T-helper 9 cell (primary cell): ENCODE measurements at places on chromosomes 16 and 17.

GRCh38 chr17:42725143-42725542, 19.7 kb downstream of the EZH1 start:
- DNase-seq, result no peak

GRCh38 chr17:2994441-2994840, 69.0 kb downstream of the OR1D5 start:
- no peak for DNase-seq

- no peak for DNase-seq
These were observed 305.7 kb downstream of the RBFOX1 start for GRCh38 chr16:7638306-7638705.

DNA sequence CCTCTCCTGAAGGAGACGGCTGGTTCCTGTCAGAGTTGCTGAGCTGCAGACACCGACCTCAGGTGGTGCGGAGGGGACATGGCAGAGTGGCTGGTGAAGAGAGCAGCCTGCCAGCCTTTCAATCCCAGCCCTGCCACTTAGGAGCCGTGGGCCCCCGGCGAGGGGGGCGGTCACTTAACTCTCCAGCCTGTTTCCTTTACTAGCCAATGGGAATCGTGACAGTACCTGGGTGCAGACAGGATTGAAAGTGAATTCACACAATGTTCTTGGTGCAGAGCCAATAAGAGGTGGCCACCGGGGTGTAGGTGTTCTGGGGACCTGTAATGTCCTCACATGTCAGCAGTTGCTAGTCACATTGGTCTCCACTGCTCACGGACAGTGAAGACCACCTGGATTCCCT, 13.5 kb downstream of the ACE start:
- no peak for DNase-seq

DNA sequence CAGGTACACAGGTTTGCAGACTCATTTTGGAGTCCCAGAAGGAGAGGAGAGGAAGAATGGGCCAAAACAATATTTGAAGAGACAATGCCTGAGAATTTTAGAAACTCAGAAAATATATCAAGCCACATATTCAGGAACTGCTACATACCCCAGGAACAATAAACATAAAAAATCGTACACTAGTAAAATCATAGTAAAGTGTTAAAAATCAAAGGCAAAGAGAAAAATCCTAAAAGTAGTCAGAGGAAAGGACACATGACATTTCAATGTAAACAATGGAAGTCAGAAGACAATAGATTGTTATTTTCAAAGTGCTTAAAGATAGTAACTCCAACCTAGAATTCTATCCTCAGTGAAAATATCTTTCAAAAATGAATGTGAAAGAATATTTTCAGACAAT, 28.5 kb upstream of the NACA2 start:
- DNase-seq, result no peak

GRCh38 chr16:72860726-72861562, 187.0 kb downstream of the ZFHX3 start:
- no peak for DNase-seq

DNA sequence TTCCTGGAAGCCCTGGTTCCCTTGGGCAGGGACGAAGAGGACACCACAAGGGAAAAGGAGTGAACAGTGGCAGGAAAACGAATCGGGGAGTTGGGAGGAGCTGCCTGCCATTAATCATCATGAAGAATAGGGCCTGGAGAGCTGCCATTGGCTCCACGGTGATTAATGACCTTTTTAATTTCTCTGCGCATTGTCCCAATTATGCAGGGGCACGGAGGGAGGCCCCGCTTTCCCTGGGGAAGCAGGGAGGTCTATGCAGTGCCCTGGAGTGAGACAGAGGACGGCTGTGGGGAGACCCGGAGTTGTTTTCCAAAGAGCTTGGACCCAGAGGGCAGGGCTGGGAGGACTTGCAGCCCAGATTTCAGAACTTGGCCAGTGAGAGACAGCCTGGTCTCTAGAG, 338.9 kb upstream of the C16orf82 start:
- no peak for DNase-seq

GRCh38 chr16:20901436-20902112, 1.0 kb downstream of the LYRM1 start:
- no peak for DNase-seq

DNA sequence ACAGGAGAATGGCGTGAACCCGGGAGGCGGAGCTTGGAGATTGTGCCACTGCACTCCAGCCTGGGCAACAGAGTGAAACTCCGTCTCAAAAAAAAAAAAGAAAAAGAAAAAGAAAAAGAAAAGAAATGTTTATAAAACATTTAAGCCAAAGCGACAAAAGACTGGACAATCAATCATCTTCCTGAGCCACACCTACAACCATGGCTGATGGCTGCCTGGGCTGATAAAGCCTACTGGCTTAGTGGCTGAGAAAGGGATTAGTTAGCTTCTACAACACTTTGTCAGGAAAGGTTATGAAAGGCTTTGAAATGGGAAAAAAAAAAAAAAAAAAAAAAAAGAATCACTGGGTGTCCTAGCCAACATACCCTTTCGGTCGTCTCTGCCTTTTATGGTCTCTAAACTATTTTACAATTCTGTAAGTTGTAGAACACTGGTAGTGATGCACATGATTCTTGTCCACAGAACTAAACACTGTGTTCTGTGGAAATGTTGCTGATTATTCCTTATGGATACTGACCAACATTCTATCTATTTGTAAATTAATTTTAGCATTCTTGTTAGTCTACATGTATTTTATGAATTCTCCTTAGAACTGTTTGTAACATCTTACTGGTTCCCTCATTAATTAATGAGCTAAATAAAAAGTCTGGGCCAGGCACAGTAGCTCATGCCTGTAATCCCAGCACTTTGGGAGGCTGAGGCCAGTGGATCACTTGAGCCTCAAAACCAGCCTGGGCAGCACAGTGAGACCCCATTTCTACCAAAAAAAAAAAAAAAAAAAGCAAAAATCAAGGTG, 45.5 kb downstream of the ZZEF1 start:
- DNase-seq, result no peak

- DNase-seq, result no peak
These were observed 54.9 kb upstream of the MYH10 start for GRCh38 chr17:8685381-8685780.

DNA sequence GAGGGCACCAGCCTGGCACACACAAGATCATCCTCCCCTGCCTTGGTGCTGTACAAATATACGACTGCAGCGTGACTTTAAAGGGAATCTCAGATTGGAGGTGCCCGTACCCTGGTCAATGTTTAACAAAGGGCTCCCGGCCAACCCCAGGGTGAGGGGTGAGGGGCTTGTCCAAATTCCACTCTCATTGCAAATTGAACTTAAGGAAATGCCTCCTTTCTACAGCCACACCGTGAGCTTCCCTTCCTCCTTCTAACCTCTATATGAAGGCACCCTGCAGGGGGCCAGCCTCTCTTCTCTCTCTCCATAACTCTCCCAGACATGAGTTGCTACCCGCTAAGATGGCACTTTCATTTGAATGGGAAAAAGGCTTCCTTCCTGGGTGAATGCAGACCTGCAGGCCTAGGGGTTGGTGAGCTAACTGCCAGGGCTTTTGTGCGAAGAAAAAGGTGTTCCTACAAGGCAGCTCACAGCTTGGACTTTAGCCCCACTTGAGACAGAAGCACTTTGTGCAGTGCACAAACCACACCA, 76.6 kb downstream of the IRF8 start:
- no peak for DNase-seq

DNA sequence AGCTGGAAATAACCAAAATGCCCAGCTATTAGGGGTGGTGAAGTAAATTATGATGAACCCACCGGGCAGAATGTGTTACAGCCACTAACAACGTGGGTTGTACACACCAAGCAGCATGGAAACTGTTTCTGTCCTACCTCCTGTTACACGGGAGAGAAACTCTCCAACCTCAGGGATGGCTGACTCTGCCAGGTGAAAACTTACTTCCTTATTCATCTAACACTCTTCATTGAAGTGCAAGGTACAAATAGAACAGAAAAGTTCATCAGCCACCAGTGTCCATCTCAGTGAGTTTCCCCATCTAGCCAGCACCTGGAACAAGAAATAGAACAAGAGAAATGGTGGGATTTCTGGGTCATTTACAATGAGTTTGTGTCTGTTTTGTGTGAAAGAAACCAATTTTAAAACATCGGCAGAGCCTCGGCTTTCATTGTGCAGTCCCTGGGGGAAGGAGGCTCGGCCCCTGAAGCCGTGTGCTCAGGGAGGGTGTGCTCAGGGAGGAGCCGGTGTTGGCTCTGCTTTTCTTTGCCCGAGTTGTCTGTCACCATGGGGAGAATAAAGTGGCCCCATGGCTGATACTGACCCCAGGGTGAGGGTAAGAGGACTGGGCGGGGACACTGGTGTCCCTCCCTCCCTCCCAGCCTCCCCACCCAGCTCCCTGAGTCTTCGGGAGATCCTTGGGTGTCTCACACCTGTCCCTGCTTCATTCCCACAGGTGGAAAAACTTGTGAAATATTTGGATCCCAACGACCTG, 39.8 kb downstream of the RAB11FIP4 start:
- DNase-seq, result no peak

GRCh38 chr16:76835339-76835738, 355.7 kb upstream of the MON1B start:
- DNase-seq, result no peak

GRCh38 chr17:49362723-49363117, 670 bp upstream of the ZNF652 start:
- no peak for DNase-seq

DNA sequence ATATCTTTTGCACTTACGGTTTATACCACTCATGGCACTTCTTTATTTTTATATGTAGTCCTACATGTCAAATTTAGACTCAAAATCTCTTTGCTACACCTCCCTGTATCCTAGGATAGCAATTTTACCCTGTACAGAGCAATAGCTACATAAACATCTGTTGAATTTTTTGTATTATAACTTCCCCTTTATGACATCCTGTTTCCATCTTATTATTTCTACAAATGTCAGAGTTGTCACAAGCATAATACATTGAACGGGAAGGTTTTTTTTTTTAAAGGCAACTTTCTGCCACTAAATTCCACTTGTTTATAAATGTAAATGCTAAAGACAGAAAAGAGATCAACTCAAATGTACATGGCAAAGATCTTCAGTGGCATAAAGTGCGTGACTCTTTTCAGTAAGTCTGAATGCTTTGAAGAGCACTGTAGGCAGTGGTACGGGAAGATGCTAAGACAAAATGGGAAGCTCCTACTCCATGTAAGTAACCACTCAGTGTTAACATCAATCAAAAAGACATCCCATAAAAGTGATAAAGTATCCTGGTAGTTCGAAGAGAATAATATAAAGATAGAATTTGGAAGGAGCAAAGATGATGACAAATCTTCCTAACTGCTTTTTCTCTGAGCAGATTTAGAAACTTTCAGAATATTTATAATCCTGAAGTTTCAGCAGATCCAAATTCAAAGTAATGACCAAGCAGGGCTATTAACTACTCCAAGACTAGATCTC, 26.8 kb downstream of the GNA13 start:
- no peak for DNase-seq

DNA sequence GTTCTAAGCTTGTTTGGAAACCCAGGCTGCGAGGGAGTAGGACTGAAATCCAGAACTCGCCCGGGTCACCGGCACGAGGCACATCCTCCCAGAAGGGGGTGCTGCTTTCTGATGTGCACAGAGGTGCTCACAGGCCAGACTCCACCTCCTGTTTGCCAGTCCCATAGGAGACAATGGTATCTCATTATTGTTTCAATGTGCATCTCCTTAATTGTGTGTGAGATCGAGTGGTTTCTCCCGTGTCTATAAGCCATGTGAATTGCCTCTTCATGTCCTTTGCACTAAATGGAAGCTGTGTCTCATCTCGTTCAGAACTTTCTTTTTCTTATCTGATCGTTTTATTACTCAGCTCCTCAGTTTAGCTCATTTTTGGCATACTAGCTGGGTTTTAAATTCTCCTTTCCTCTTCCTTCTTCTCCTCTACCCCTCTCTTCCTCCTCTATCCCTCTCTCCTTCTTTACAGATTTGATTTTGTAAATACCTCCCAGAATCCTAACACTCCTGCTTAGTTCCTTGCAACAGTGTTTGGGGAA, 32.1 kb upstream of the PRKCB start:
- peak; percentile 51 for DNase-seq

GRCh38 chr17:78026381-78026780, 67.9 kb downstream of the TNRC6C start:
- no peak for DNase-seq

- DNase-seq, result no peak
These were observed 147.4 kb downstream of the SEC14L1 start for GRCh38 chr17:77288115-77288619.

GRCh38 chr16:57647136-57647875, 18.9 kb downstream of the ADGRG1 start:
- no peak for DNase-seq

GRCh38 chr16:19853132-19853741, 31.4 kb downstream of the GPRC5B start:
- no peak for DNase-seq

DNA sequence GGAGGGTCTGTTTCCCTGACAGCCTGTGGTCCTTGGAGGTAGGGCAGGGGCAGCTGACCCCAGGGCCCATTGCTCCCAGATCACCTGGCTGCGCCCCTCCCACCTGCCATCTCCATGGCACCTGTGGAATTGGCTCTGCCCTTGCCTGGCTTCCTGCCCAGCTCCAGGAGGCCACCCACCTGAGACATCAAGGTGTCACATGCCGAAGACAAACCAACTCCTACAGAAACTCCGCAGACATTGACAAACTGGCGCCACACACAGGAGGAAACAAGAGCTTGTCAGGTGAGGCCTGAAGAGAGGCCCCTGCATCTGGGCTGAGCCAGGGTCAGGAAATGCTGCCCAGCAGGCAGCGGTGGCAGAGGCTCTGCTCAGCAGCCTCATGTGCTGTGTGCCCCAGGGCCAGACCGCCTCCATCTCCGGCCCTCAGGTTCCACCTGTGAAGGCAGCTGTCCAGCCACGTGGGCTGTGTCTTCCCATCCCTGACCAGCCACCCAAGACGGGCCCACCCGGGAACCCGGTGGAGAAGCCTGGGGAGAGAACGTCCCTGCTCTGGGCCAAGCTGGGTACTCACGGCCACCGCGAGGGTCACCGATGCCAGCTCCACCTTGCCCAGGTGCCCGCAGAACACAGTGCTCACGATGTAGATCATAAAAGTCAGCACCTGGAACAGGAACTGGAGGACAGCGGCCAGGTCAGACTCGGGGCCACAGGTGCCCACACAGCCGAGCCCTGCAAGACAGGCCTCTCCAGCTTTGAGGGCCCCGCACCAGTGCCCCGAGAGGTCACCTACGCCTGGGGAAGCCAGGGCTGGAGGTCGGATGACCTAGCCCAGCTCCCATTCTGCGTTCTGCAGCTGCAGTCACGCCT, 1.6 kb downstream of the SLC47A2 start:
- no peak for DNase-seq

- no peak for DNase-seq
These were observed 2.9 kb downstream of the HIGD1B start for GRCh38 chr17:44850612-44851011.

- DNase-seq, result no peak
These were observed 1.8 kb downstream of the TUBB3 start for GRCh38 chr16:89924925-89925307.

- no peak for DNase-seq
These were observed 2.7 kb upstream of the TANC2 start for GRCh38 chr17:62963296-62963695.

DNA sequence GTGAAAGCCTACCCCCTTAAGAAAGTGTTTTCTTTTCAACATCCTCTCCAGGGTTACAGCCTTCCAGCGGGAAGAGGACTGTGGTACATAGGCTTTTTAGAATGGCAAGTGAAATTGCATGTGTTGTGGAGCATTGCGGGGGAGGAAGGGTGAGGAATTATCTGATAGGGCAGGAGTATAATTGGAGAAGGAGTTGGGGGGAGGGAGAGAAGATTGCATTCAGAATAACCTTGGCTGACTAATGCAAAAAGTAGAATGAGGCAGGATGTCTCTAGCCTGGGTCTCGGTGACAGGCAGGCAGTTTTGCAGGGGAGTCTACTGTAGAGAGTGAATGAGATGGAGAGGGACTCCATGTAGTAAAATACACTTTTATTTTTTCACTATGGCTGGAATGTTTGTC, 2.4 kb upstream of the CDH8 start:
- no peak for DNase-seq
